Activated CD4-positive, alpha-beta T cell treated with anti-CD3 and anti-CD28 coated beads, Interleukin-2, amount 10 ng/mL, durations not matched to agents 7 days and 5 days (primary cell): ENCODE measurements at places on chromosomes 12 and 14. TPM values are rescaled to one million over a fixed set of nuclear protein-coding genes. Genes with fewer than 3 reads are reported as not detected.

DNA sequence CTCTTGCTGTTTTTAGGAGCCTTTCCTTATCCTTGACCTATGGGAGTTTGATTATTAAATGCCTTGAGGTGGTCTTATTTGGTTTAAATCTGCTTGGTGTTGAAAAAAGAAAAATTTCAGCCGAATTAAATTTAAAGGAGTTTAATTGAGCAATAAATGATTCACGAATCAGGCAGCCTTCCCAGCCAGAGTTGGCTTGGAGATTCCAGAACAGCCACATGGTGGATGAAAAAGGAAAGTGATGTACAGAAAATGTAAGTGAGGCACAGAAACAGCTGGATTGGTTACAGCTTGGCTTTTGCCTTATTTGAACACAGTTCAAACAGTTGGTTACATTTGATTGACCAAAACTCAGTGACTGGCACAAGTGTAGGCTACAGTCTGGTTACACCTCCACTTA lies 69.7 kb downstream of the WASHC3 start:
- no peak for DNase-seq

DNA sequence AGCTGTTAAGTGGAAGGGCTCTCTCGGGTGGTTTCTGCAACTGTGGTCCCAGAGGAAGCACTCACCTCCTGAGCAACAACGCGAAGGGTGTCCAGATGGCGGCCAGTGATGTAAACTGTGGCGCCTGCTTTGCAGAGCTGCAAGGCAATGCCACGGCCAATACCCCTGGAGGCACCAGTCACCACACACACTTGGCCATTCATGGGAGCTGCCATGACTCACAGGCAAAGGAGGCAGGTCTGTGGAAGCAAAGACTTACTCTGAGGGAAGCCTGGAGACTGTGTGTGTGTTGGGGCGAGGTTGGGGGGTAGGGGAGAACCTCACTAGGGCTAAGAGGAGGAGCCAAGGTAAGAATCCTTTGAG lies 707 bp downstream of the DHRS1 start:
- no peak for DNase-seq

DNA sequence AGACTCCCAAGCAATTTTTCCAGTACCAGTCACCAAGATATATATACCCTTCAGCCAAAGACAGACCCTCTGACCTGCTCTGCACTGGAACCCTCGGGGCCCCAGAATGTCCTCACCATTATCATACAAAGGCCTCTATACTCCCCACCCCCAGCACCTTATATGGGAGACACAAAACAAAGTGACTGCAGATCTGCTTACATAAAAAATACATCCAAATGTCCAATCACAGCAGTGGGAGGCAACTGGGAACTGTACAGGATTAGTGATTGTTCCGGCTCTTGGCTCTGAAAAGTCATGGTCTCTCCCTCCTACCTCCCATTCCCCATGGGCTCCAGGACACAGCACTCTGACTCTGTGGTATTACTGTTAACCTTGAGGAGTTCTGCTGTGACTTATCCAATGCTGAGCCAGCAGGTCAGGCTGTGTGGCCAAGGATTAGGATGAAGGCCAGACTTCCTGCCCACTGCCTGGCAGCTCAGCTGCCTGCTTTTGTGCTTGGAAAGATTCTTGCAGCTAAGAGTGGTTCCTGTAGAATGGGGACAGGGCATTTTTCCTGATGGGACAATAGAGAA lies 13.7 kb downstream of the OXA1L start:
- DNase-seq = no peak

- DNase-seq = no peak
These were observed 49.8 kb downstream of the SUSD6 start for GRCh38 chr14:69661194-69661537.

DNA sequence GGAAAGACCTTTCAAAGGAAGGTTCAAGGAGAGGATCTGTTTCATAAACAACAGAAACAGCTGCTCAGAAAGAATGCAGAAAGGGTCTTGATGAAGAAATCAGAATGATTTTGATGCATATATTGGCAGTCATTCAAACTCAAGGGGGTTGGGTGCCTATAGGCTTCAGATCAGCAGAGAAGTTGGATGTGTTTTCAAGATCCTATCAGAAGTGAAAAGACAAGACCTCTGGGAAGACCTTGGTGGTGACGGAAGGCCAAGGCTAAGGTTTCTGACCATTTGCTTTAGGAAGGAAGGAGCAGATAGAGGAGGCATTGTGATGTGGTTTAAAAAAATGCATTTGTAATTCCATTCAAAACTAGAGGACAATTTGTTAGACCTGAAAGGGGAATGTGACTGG lies 15.2 kb upstream of the PTPRB start:
- no peak for DNase-seq

DNA sequence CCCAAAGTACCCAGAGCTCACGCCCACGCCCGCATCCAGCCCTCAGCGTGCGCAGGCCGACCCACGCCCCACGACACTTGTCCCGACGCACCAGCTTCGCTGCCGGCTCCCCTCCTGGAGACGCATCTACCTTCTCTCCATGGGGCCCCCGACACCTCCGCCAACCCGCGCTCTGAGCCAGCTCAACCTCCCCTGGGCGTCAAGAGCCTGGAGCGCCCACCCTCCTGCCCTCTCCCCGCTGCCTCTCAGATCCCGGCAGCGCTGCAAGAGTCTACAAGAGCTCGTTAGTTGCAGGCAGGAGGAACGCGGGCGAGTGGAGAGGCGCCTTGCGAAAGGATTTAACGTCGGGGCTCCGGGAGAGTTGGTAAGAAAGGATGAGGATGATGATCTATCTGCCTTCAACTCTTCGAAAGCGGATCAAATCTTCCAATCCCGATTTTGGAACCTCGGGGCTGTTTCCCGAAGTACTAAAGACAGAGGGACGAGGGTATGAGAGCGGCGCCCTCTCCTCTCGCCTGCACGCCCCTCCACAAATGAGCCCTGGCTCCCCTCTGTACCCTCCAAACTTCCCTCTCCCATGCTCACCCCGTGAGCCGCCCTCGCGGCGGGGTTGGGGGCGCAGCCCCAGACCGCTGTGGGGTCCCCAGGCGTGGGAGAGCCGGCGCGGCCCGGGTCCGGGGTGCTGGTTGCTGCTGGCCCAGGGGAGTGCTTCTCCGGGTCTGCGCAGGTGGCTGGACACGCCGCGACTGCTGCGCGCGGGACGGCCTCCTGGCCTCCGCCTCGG lies 979 bp downstream of the LTBP2 start:
- no peak for DNase-seq

GRCh38 chr14:45359746-45360145 lies 106.7 kb upstream of the MIS18BP1 start:
- DNase-seq = no peak

DNA sequence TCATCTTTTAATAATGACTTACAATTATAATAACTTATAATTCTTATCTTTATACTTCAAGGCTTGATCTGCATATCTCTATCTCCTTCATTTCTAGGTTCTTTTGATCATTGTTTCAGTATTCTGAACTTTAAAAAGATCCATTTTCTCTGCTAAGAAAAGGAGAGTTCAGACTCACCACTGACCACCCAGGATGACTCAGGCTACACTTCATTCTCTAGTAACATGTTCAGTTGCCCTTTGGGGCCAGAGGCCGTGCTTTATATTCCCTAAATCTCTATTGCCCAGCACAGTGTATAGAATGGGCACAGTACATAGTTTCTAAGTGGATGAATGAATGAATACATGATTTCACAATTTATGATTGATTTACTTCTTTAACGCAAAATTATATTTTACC lies 268.7 kb downstream of the AKAP6 start:
- DNase-seq = no peak

DNA sequence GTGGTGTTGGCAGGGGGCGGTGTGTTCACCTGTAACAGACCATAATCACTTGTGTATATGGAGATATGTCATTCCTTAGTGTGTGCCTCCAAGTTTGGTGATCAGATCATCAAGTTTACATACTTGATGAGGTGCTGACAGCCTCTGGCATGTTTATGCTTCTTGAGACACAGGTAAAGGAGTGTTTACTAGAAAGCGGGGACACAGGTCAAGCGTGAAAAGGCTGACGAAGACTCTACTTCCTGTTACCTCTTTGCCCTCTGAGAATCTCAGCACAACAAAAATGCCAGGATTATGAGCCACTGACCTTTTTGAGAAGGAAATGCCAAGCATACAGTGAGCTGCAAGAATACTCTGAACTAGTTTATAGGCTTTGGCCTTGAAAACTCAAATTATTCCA lies 29.6 kb downstream of the PRDM4 start:
- DNase-seq = no peak

DNA sequence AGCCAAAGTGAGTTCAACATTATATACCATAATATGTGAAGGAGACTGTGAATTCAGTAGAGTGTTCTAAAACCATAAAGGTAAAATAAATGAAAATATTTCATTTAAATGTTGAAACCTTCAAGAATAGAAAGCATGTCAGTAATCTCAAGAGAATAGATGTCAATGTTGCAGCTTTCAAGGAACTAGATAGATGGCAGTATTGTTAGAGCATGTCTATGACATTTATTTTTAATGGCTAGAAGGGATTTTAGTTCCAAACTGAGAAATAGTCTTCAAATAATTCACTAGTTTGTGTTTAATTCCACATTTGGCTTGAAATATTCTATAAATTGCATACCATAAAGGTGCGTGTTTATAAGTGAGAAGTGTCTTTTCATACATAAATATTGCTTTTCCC lies 326.5 kb downstream of the FLRT2 start:
- no peak for DNase-seq

DNA sequence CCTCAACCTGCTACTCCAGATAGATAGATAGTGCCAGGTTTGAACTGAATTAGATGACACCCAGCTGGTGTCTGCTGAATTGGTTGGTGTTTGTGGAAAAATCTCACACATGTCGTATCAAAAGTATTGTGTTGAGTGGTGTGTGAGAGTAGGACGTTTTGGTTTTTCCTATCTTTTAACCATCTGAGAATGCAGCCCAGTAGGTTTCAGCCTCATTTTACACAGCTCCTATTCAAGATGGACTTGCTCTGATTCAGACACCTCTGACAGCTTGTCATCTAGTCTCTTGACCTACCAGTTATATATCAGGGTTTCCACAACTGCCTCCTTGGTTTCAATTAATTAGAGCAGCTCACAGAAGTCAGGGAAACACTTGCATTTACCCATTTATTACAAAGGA lies 254.4 kb downstream of the KTN1 start:
- DNase-seq = no peak

- DNase-seq = peak; percentile 80
These were observed 82.4 kb downstream of the PPM1A start for GRCh38 chr14:60331201-60332045.

DNA sequence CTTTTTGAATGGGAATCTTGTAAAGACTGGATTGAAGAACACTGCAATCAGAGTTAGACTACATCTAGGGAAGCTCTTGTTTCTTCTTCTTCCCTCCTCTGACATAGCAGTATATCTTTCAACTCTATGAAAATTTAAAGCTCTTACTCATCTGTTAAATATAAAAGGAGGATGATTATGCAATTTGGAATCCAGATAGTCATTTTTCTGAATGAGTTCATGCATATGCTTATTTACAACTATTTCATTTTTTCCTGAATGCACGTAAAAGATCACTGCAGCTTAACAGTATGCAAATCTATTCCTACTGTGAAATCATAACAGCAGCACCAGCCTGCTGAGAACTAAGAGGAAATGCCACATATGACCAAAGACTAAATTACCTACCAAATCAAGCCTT lies 133.5 kb upstream of the TMCC3 start:
- no peak for DNase-seq

GRCh38 chr12:78759367-78759766 lies 105.2 kb upstream of the SYT1 start:
- no peak for DNase-seq

GRCh38 chr12:76455582-76456345 lies 103.8 kb downstream of the OSBPL8 start:
- peak; percentile 34 for DNase-seq

- DNase-seq = no peak
These were observed 83.3 kb downstream of the PLEKHG7 start for GRCh38 chr12:92786045-92786444.

- no peak for DNase-seq
These were observed 9.6 kb downstream of the KCNJ8 start for GRCh38 chr12:21764950-21765349.

Gene LRP1-AS
- total RNA-seq = not detected

Gene GPD1
- total RNA-seq = 0.37 TPM

Gene TBC1D30
- total RNA-seq = 0.20 TPM

Gene SRRM4
- total RNA-seq = not detected

Gene TPPP2
- total RNA-seq = not detected

Gene GMFB
- 35.8 TPM for total RNA-seq

Gene EPYC
- total RNA-seq = not detected

Gene PRH1
- 21.7 TPM for total RNA-seq

Gene GSKIP
- total RNA-seq = 17.3 TPM
